ENCODE measurements at places on chromosomes 3 and 15. TPM values are rescaled to one million over a fixed set of nuclear protein-coding genes. Genes with fewer than 3 reads are reported as not detected.

Gene HYPK
- total RNA-seq, result 18.4 TPM

Gene TYRO3
- 1.3 TPM for total RNA-seq

Gene CLDN11
- not detected for total RNA-seq

Gene CADM2
- not detected for total RNA-seq

Gene CLSTN2
- not detected for total RNA-seq

Gene GOLGA8G
- total RNA-seq, result not detected

Gene ZDHHC19
- total RNA-seq, result not detected

Gene NCBP2
- 65.0 TPM for total RNA-seq

Gene ACKR4
- not detected for total RNA-seq
